ENCODE measurements at places on chromosomes 6 and 20.

DNA sequence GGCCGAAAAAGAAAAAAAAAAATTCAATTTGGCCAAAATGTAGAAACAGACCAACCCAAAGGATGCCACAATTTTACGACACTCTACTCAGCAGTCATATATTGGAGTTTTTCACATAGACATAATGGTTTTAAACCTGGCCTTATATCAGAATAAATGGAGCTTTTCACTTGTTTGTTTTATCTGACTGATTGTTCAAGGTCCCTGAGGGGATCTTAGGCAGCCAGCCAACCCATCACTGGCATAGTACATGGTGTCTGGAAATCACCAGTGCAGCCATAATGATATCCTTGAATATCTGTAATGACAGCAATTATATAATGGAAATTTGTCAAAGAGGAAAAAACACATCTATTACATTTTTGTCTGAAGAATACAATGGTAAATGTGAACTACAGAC, 96.9 kb downstream of the PRSS35 start:
- H3K4me3 ChIP-seq: no peak overlapping the region
- H3K36me3 ChIP-seq: no peaks in the 10 kb centered on the region
- no peak overlapping the region for H3K27ac ChIP-seq
- H3K27me3 ChIP-seq: no peaks in the 10 kb centered on the region
- no peak for DNase-seq

- peak overlapping the region; percentile 8 for H3K27ac ChIP-seq
- peaks cover 31% of the 10 kb centered on the region for H3K27me3 ChIP-seq
- H3K4me3 ChIP-seq: no peak overlapping the region
- DNase-seq: no peak
- no peaks in the 10 kb centered on the region for H3K4me1 ChIP-seq
Observed at GRCh38 chr6:39296745-39297640, 17.2 kb downstream of the KCNK17 start.

DNA sequence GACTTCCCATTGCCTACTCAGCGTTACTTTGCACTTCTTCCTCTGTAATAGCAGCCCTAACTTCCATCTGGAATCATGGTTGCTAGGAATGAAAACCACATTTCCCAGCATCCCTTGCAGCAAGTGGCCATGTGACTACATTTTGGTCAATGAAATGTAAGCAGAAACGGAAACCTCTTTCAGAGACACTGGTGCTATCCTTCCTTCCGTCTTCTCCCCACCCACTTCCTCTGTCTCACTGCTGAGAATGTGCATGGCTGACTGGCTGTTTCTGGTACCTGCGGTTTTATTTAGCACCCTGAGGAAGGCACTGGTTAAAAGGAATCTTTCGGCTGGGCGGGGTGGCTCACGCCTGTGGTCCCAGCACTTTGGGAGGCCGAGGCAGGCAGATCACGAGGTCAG, 107.4 kb downstream of the SCML4 start:
- H3K4me1 ChIP-seq: peaks cover 11% of the 10 kb centered on the region
- no peak overlapping the region for H3K4me3 ChIP-seq
- H3K27me3 ChIP-seq: peaks cover 31% of the 10 kb centered on the region
- no peak for DNase-seq
- no peak overlapping the region for H3K27ac ChIP-seq

DNA sequence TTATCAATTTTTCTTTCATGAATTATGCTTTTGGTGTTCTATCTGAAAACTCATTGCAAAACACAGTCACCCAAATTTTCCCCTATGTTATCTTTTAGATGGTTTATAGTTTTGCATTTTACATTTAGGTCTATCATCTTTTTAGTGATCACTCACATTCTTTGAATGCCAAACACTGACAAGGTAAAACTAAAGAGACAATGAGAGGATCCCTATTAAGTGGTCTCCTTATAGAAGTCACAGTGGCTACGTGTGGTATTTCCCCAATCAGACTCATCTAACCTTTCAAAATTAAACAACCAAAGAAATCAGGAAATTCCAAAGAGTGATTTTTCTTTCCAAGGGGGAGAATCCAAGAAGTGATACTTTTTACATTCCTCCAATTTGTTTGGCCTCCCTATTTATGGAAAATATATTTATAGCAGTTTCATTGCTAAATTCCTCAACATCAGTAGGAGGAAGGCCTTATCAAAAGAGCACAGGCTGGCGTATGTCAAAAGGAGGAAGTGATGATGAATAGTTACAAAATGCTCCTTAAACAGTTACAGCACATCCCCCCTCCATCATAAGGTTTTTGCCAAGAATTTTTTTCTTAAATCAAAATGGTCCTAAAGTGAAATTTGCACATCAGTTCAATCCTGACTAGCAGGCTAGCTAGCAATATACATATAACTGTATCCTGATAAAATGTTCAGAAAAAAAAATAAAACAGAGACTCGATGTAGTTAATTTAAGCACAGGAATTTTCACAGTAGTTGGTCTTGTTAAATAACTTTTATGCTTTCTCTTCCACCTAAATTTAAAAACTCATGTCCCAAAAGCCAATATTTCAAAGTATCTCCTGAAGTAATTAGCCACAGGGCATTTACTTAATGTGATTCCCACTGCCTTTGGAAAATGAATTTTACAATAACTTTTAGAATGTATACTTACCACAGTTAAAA, 76.2 kb upstream of the IPCEF1 start:
- H3K36me3 ChIP-seq: peaks cover 34% of the 10 kb centered on the region
- no peaks in the 10 kb centered on the region for H3K27me3 ChIP-seq
- H3K4me3 ChIP-seq: no peak overlapping the region
- no peak overlapping the region for H3K27ac ChIP-seq

DNA sequence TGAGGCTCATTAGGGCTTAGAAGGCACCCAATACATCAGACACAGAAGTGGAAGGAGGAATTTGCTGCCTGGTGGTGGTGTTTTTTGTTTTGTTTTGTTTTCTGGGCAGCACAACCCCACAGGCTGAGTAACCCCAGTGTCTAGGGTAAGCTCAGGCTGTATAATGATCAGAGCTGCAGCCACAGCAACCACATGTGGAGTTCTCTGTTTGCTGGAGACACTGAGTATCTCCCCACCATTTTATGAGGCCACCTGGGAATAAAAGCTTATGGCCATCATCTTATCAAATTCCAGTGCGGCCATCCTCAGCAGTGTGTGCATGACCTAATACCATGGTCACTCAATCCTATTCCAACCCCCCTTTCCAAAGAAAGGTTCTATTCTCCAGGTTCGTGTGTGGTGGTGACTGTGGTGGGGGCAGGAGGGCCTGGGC, 3.4 kb upstream of the DLL1 start:
- peak overlapping the region; percentile 72 for H3K4me3 ChIP-seq
- H3K36me3 ChIP-seq: no peaks in the 10 kb centered on the region

GRCh38 chr6:13688692-13689196, 22.9 kb downstream of the RANBP9 start:
- H3K36me3 ChIP-seq: peaks cover 16% of the 10 kb centered on the region
- H3K4me3 ChIP-seq: no peak overlapping the region

GRCh38 chr20:51412951-51413481, 129.5 kb downstream of the NFATC2 start:
- no peak overlapping the region for H3K4me3 ChIP-seq
- no peak for DNase-seq
- H3K36me3 ChIP-seq: peaks cover 13% of the 10 kb centered on the region
- peaks cover 4% of the 10 kb centered on the region for H3K4me1 ChIP-seq

DNA sequence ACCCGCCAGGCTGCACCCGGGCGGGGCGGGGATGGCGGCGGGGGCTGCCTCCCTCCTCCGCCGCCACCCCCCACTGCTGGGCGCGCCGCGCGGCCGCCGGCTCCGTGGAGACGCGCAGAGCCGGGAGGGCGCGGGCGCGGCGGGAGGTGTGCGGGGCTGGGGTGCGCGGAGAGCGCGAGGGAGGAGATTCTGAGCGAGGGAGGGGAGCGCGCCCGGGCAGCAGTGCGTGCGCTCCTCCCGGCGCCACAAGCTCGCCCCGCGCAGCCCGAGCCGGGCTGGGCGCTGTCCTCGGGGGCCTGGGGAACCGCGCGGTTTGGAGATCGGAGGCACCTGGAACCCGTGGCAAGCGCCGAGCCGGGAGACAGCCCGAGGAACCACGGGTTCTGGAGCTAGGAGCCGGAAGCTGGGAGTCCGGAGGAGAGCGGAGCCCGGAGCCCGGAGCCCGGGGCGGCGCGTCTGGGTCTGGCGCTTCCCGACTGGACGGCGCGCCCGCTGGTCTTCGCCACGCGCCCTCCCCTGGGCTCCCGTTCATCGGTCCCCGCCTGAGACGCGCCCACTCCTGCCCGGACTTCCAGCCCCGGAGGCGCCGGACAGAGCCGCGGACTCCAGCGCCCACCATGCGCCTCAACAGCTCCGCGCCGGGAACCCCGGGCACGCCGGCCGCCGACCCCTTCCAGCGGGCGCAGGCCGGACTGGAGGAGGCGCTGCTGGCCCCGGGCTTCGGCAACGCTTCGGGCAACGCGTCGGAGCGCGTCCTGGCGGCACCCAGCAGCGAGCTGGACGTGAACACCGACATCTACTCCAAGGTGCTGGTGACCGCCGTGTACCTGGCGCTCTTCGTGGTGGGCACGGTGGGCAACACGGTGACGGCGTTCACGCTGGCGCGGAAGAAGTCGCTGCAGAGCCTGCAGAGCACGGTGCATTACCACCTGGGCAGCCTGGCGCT, at the start of gene NTSR1:
TSS of gene NTSR1 (plus strand) at position 246 of the 946 bp plus-strand sequence. CDS start at position 618, 372 bp downstream.
- H3K36me3 ChIP-seq: no peaks in the 10 kb centered on the region
- H3K27me3 ChIP-seq: peaks cover 70% of the 10 kb centered on the region
- H3K27ac ChIP-seq: no peak within 1 kb of the TSS
- H3K4me1 ChIP-seq: no peaks in the 10 kb centered on the region
- DNase-seq: no peak

Data from progenitor cell of endocrine pancreas (in vitro differentiated cells).